ENCODE measurements at places on chromosomes 4 and X.

DNA sequence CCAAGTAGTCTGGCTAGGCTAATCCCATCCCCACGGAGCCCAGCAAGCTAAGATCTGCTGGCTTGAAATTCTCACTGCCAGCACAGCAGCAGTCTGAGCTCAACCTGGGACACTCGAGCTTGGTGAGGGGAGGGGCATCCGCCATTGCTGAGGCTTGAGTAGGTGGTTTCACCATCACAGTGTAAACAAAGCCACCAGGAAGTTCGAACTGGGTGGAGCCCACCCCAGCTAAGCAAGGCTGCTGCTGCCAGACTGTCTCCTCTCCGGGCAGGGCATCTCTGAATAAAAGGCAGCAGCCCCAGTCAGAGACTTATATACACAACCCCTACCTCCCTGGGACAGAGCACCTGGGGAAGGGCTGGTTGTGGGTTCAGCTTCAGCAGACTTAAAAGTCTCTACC is 639.6 kb downstream of the IQCM start:
- no peak for DNase-seq

DNA sequence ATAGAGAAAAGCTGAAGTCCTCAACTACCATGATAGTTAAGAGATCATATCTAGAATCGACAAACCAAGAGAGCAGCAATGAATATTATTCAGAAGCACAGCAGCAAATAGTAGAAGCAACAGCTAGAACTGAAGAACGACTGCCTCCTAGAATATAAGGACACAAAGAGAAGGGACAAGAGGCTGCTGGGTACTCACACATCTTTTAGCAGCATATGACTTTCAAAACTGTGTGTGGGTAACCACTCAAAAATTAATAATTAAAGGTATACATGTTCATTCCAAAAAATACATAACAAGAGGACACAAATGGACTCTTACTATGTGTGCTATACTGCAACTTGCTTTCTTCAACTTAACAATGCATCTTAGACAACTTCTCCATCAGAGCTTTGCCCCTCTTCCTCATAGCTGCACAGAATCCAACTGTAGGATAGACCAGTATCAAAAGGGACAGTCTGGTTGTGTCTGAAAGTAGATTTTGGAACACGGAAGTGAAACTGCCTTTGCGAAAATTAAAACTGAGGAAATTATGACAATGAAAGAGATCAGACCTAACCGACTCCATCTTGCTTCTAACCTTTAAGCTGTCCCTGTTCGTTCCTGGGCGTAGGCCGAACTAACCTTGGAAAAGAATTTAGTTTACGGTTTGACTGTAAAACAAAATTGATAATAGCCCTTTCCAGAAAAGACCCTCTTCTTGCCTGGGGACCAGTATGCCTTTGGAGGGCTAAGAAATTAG is 125.7 kb downstream of the SH3KBP1 start:
- DNase-seq: no peak

DNA sequence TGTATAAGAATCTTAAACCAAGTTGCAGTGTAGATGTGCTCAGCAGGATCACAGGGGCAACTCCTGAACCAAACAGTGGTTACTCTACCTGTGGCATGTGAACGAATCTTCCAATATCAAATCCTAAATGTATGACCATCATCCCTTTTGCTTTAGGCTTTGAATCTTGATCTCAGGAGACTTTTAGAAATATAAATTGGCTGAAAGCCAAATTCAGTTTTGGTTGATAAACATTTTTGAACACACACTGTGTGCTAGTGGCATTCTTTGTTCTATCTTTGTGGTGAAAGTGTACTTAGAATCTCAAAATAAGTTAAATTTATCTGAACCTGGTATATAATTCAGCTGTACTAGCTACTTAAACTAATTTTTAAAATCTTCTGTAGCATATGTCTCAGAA is 4.6 kb upstream of the ARHGAP6 start:
- no peak for DNase-seq

- no peak for DNase-seq
Observed at GRCh38 chrX:20680998-20681397, 414.3 kb upstream of the RPS6KA3 start.

GRCh38 chr4:4914059-4914820 is 54.8 kb downstream of the MSX1 start:
- no peak for DNase-seq
